ENCODE measurements at places on chromosomes 16 and 17.

GRCh38 chr17:50280801-50281441 is 6.7 kb downstream of the TMEM92 start:
- DNase-seq, result no peak

GRCh38 chr17:64087252-64088005 is 42.5 kb downstream of the ERN1 start:
- DNase-seq, result no peak

DNA sequence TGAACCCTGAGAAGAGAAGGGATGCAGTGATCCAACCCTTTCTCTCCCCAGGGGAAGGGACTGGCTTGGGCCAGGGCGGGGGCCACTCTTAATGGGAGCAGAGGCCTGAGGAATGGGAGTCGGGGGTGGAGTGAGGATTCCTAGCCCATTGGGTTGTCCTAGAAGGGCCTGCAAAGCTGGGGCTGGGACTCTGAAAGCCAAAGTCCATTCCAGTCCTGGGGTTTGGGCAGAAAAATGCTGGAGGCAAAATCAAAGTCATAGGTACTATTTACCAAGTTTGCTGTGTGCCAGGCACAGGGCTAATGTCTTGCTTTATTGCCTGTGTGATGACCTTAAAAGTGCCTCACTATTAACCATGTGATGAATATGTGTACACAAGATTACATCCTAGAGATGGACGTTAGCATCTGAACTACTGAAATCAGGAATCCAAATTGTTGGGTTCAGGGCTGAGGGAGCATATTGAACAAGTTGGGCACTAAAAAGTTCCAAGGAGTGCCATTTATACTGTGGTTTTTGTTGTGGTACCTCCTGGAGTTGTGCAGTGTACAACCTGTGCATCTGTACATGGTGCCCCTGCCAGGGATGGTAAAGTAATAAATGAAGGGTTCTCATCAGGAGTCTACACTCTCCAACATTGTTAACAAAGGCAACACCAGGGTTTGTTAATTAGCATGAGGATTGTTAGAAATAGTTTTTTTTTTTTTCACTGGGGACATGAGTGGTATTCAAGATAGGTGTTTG is 84.4 kb upstream of the NKD1 start:
- DNase-seq, result no peak

DNA sequence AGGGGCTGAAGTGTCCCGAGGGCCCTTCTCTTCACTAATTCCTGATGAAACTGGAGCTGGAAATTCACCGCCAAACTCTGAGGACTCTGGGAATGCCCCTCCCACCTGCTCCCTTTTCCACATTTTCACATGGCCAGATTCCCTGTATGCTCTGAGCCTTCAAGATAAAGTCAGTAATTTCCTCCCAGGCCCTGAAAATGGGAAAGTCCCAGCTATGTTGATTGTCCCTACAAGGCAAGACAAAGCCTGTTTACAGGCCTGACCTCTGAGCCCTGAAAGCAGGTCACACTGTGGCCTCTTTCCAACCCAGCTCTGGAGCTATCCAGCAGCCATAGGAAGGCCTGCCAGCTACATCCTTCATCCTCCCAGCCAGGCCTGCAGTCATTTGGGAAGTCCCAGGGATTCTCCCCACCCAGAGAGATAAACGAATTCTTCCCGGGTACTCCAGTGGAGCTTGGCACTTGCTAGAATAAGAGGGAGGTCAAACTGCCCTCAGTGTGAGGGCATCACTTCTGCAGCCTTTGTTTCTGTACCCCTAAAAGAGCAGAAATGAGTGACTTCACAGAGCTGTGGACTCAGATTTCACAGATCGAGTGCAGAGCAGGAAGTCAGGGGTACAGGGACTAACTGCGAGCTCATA is 19.6 kb upstream of the CCL2 start:
- no peak for DNase-seq
